ENCODE measurements at places on chromosomes 1 and 21.

GRCh38 chr1:227934476-227935313 is 13.0 kb downstream of the WNT9A start:
- no peak for DNase-seq

- DNase-seq: peak; percentile 17
These were observed 61.0 kb downstream of the TIAM1 start for GRCh38 chr21:31283025-31283424.

- DNase-seq: no peak
These were observed 523.3 kb upstream of the RGS18 start for GRCh38 chr1:191634801-191635508.

- DNase-seq: no peak
These were observed 82.4 kb downstream of the SMYD2 start for GRCh38 chr1:214363386-214363785.

DNA sequence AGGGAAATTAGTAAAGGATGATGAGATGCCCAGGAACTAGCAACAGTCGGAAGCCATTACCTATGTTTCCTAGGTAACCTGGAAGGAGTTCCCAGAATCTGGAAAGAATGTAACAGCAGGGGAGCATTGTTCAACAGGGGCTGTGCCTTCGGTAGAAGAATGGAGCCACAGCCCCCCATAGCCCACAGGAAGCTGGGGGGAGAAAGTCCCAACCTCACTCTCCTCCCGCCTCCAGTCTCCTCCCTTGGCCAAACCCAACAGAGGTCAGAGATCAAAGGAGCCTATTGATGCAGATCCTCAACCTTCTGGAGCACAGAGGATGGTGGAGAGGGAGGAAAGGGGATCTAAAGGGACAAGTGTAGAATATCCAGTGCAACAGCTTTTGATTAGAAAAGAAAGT is 131.5 kb upstream of the SLC44A3 start:
- no peak for DNase-seq

GRCh38 chr1:64686828-64687724 is 57.8 kb upstream of the RAVER2 start:
- DNase-seq: peak; percentile 69

- DNase-seq: peak; percentile 20
These were observed 63.6 kb downstream of the MYOM3 start for GRCh38 chr1:24048205-24048869.

DNA sequence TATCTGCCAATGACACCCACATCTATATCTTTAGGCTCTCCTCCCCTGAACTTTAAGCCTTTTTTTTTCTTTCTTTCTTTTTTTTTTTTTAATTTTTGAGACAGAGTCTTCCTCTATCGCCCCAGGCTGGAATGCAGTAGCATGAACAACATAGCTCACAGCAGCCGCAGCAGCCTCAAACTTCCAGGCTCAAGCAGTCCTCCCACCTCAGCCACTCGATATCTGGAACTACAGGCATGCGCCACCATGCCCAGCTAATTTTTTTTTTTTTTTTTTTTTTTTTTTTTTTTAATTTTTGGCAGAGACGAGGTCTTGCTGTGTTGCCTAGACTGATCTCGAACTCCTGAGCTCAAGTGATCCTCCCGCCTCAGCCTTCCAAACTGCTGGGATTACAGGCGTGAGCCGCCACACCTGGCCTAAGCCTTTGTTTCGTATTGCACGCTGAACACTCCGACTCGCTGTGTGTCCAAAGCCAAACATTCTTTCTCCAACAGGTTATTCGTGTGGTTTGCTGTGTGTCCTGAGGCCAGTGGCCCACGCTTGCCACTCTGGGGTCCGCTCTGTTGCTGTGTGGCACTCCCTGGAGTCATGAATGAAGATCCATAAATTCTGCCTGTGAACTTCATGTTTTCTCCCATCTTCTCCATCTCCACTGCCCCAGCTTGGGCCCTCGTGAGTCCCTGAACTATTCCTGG is 119.4 kb downstream of the CAMTA1 start:
- DNase-seq: no peak

- peak; percentile 22 for DNase-seq
These were observed 272.9 kb upstream of the C1orf174 start for GRCh38 chr1:4172644-4173599.

GRCh38 chr1:201970334-201971159 is 11.9 kb upstream of the RNPEP start:
- DNase-seq: no peak

- DNase-seq: no peak
These were observed 6.9 kb downstream of the FMO2 start for GRCh38 chr1:171191992-171192391.

DNA sequence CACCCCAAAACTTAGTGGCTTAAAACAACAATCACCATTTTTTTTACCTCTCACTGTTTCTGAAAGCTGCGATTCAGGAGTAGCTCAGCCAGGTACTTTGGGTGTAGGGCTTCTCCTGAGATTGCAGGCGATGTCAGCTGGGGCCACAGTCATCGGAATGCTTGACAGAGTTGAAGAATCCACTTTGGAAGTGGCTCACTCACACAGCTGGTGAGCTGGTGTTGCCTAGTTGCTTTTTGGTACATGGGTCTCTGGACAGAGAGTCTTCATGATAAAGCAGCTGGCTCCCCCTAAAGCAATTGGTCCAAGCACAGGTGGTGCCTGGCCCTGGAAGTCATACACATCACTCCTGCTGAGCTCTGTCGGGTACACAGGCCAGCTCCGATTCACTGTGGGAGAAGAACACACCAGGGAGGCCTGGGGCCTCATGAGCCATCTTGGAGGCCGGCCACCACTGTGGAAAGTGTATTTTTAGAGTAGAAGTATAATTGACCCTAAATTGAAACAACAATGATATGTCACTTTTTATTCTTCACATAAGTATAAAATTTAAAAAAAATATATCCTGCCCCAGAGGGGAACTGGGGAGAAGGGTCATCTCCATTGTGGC is 75.2 kb upstream of the GALNT2 start:
- no peak for DNase-seq

DNA sequence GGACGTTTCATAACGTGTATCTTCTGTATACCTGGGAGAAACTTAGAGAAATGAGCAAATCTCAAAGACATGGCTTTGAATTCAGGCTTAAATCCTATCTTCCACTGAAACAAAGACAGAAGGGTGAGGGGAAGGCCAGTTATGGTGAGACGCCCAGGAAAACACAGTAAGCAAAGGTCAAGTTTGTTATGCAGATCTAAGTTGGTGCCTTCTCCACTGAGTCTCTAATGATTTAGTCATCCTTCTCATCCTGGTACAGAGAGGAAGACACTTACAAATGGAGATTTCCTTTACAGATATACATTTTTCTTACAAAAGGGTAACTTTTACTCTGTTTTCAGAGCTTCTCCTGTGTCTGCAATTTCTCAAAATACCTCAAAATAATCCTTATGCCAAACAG is 64.4 kb downstream of the MAP3K7CL start:
- peak; percentile 14 for DNase-seq

DNA sequence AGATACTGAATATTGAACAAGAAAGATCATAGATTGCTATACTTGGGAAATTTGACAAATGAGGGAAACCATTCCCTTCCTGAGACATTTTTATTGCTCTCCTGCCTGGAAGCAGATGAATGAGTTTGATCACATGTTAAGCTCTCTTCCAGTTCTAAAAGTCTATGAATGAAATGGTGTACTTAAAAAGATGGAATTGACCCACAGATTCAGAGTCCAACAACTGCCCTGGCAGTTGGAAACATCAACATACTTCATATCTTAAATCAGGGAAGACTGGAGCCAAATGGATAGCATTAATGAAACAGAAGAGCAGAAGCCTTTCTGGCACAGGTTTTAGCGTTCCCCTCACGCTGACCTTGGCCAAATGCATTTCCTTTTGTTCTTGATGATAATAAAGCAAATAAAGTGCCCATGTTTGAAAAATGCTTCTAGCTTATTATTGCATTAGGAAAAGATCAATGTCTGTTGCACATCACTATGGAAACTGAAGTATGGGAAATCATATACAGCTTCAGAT is 142.6 kb downstream of the ESRRG start:
- no peak for DNase-seq

DNA sequence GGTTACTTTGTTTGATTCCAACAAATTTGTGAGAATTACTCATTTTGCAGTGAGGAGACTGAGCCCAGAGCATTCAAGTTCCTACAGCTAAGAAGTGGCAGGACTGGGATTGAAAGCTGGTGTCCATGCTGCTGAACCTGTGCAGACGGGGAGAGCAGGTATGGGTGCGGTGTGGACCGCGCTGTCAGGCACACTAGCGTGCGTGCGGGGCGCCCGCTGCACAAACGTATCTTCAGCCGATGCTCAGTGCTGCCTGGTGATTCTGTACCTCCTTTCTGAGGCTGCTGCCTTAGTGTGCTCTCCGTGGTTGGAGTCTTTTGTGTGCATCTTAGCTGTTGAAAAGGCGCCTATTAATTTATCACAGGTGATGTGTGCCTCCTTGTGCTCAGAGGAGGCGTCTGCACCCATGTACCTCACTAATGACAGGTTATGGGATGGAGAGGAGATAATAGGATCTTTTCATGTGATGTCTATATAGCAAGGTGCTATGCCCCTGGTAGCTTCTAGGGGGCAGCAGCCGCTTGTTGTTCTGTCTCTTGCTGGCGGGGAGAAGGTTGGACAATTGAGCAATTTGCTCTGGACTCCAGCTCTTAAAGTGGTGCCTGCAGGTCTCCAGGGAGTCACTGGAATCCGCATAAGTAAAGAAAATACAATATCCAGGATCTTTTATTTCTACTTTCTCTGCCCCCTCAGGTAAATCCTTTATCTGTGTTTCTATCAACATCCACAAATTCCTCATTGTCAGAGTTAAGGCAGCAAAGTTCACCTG is 32.5 kb downstream of the PEX14 start:
- peak; percentile 80 for DNase-seq

- no peak for DNase-seq
These were observed 891.1 kb downstream of the USP25 start for GRCh38 chr21:16620786-16621320.

GRCh38 chr1:203546274-203546673 is 52.3 kb downstream of the OPTC start:
- no peak for DNase-seq

DNA sequence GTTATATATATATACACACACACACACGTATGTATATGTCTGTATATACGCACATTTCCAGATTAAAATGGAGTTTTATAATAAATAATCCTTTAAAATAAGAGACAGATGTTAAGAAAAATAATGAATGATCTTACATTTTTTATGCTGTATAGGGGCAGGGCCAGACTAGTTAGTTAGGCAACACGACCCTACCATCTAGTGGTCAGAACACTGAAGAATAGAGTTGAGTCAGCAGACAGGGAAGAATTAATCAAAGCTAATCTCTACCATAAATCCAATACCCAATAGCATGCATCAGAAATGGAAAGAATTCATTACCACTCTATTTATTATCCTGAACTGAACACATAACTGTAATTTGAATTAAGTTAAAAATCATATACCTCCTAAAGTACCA is 156.7 kb downstream of the BRINP3 start:
- DNase-seq: no peak

DNA sequence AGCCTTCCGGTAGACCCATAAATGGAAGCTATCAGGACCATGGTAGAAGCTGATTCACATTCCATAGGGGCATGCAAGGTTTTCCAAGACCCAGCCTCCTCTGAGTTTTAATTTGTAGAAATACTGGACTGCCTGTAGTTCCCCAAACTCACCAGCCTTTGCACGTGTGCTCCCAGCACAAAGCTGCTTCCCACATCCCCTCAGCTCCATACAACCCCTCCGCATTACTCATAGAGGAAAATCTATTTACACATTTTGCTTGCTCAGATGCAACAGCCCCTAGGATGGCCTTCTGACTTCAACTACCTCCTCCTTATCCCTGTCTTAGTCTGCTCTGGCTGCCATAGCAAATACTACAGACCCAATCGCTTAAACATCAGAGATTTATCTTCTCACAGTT is 336.2 kb downstream of the SETD4 start:
- DNase-seq: no peak

DNA sequence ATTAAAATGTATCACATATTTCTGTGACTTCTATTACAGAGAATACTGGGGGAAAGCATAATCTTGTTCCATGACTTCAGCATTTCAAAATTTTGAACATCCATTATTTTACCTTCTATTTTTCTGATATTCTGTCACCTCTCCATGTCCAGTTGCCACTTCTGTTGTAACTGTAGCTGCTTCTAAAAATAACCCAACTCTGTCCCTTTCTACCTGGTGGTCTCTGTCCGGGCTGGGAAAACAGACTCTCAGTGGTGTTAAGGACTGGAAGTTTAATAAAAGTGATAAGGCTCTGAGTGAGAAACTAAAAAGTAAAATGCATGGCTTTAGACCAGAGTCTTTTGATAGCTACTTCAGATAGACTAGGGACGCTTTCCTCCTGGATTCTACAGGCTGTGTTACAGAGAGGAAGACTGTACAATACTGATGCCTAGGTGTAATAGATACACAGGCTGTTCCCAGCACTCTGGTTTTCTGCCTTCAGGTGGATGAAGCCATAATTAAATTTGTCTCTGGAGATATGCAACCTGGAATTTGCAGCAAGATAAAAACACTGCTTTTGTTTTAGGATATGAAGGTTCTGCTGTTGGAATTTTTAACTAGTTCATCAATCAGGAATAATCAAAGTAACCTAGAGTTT is 42.1 kb upstream of the SEC16B start:
- DNase-seq: no peak

- peak; percentile 31 for DNase-seq
These were observed 9.0 kb downstream of the NPPA start for GRCh38 chr1:11838349-11839272.

GRCh38 chr1:179821524-179821923 is 56.1 kb downstream of the TOR1AIP2 start:
- DNase-seq: no peak

DNA sequence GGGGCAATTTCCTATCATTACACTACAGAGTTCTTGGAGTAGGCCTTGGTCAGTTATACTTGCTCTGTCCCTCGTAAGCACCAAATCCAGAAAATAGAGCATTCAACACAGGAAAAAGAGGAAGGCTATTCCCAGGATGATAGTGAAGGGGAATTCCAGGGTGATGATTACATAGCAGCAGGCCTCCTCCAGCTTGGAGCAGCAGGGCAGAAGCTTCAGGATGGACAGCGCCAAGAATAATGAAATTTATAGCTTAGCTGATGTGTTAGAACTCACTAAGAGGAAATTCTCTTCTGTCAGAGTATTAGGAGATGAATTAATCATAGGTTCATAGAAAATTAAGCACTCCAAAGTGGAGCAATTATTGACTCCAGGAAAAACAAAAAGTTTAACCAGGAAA is 10.8 kb upstream of the SMAP2 start:
- DNase-seq: no peak

All from large intestine (tissue), 12 donors.